ENCODE measurements at places on chromosomes 4 and X.

DNA sequence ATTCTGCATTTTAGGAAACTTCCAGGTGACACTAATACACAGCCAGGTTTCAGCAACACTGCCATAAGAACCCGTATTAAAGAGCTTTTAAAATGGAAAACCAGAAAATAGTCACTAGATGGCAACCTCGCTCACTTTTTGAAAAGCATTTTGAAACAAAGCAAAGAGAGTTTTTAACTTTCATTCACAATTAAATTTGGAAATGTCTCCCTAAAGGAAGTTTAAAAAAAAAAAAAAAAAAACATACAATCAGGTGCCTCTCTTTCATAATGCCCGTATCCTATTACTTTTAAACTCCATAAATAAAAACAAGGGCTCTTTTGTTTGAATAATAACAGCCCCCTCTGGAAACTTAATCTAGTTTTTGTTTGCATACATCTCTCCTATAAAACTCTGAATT lies 20.3 kb downstream of the MEPE start:
- DNase-seq = no peak

DNA sequence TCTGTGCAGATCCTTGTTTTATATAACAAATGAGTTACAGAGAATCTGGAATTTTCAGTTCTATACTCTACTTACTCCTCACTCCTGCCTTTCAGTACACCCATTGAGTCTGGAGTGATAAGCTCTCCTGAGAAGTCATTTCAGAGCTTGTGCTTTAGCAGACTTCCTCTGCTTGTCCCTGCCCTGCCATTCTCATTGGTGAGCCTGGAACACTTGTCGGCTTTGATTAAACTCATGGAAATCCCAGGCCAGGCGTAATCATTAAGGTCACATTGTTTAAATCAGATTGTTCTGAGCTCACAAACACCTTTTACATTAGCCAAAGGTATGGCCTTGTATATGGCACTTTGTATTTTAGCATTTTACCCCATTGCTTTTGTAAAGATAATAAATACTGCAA lies 102.7 kb downstream of the CNKSR2 start:
- DNase-seq = no peak

DNA sequence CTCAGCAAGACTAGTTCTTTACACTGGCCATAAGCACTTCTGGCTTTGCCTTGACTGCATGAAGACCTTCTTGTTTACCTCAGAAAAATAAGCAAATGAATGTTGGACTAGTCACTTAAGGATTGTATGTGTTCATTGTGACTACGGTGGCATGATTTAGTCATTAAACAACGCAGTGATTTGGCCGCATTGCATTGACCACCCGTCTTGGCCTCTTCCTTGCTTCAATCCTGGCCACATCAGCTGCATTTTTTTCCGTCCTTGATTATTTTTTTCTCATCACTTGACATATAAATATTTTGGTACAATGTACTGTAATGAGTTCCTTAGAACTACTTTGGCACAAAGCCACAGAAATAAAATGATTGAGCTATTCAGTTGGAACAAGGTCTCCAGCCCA lies 656.2 kb downstream of the RAB28 start:
- DNase-seq = no peak

GRCh38 chr4:158018221-158018830 lies 154.5 kb downstream of the GASK1B start:
- DNase-seq = no peak

Data from ureter (tissue), 1 donor.